ENCODE measurements at places on chromosomes 2 and 18.
A peak's percentile ranks its signal among the peaks of the same experiment; 100 is the strongest.

- no peak for DNase-seq
Observed at GRCh38 chr2:235149240-235149659, 197.4 kb downstream of the SH3BP4 start.

- DNase-seq = peak; percentile 60
Observed at GRCh38 chr2:10493634-10494281, 45.6 kb upstream of the ODC1 start.

DNA sequence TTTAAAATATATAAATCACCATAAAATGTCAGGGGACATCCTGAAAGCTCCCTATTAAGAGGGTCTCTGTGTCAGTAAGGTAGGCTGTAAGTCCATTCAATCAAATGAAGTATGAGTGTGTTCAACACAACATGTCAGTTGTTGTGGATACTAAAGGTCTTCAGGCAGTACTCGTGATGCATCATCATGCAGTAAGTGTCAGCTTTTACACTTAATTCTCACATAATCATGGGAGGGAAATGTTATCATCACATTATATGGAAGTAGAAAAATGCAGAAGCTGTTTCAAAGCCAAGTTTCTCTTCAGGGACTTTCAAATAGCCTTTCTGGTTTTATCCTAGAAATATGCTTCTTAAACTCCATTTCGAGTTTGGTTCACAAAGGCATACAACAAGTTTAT lies 477.1 kb upstream of the ID2 start:
- DNase-seq = no peak

GRCh38 chr2:72041638-72042111 lies 106.0 kb downstream of the CYP26B1 start:
- no peak for DNase-seq

DNA sequence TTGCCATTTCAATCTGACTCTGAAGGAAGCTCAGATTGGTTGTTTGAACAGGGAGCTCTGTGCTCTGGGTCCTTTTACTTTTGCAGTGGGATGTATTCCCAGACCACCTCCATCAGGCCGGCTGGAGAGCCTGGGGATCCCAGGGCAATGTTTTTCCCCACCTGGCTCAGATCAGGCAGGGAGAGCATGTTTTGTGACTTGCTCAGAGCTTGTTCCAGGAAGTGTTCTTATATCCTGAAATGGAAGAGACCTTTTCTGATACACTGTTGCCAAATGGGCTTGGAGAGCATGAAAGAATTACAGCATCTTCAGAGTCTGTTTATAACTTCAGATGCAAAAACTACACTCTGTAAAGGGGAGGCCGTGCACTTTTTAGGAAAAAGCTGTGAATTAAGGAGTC lies 56.0 kb downstream of the LIPG start:
- DNase-seq = no peak

GRCh38 chr2:46849721-46850556 lies 65.7 kb downstream of the MCFD2 start:
- no peak for DNase-seq

DNA sequence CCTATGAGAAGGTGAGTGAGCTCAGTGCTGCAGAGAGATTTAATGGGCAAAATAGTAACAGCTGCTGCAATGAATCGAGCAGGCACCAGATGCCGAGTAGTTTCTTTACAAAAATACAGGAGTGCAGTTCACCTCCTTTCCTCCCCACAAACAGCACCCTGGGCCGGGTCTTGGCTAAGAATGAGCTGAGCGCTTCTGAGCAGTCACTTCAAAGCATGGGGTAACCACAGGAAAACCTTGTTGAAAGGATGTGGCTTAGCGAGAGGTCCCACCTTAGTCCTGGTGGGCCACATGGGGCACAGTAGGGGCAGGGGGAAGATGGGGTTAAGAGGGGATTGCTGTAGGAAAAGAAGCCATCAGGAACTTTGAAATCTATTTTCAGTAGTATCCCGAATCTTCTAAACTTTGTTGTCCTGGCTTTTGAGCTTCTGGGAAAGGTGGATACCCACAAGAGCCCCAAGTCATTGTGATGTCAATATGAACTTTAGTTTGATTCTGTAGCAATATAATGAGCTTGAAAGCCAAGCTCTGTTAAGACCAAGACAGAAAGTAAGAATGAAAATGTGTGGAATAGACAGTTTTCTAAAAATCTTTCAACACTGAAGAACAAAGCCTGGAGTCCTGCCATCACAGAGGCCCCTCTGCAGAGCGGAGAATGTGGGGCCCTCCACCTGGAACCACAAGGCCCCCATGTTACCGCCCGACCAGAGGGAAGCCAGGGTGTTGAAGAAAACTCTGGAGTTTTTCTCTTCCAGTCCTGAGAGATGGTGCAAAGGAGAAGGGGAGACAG lies 101.0 kb upstream of the ZNF236 start:
- DNase-seq = no peak

DNA sequence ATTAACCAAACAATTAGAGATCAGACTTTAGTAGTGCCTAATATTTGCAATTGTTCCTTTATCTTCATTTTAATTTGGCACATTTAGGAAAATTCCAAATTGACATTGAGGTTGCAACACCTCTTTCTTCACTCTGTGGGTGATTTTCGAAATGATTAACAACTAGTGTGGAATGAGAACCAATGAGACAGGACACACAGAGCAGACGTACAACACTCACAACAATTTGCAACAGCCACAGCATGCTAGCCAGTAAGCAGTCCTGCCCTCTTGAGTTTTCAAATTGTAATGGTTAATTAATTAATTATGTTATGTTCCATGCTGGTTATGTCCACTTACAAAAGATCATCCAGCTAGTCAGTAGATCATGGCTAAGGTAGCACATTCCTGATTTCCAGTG lies 339.3 kb downstream of the LRP1B start:
- no peak for DNase-seq

- DNase-seq = no peak
Observed at GRCh38 chr2:86016581-86016980, 89.1 kb downstream of the POLR1A start.

GRCh38 chr2:47327295-47327694 lies 75.7 kb upstream of the MSH2 start:
- DNase-seq = no peak

- no peak for DNase-seq
Observed at GRCh38 chr2:70999362-70999761, 4.7 kb upstream of the TEX261 start.

DNA sequence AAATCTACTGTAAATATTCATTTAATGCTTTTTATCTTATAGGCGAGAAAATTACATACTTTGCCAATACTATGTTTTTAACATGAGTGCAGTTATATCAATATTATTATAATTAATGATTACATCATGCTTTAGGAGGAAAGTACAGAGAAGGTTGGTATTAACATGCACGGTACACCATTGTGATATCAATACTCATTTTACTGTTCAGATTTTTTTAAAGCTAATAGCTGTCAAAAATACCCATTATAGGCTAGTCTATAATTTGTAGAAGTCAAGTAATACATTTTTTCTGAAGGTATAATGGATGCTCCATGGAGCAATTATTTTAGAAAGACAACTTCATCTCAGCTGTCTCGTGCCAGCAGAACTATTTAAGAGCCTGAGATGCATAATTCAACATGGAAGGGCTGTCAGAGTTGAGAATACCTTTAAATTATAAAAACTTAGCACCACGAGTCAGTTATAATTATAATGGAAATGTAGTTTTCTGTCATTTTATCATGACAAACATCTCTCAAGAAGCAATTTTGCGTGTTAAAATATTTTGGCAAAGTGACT lies 1641.7 kb upstream of the ACVR2A start:
- DNase-seq = no peak

DNA sequence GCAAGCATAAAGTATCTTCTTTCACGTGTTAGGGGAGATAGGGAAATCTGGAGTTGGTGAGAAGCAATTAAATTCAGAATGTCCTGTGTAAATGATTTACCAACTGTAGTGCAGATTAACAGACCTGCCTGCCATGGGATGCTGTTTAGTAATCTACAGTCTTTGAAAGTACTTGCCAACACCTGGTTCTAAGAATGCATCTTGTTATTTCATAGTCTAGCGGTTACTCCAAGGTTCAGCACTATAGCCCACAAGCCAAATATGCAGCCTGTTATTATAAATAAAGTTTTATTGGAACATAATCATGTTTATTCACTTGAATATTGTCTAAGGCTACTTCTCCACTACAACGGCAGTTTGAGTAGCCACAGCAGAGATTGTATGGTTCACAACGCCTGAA lies 100.8 kb downstream of the OSBPL6 start:
- DNase-seq = no peak

GRCh38 chr18:29147944-29148343 lies 971.0 kb upstream of the CDH2 start:
- DNase-seq = no peak

- no peak for DNase-seq
Observed at GRCh38 chr18:31643003-31643402, 41.4 kb downstream of the B4GALT6 start.

DNA sequence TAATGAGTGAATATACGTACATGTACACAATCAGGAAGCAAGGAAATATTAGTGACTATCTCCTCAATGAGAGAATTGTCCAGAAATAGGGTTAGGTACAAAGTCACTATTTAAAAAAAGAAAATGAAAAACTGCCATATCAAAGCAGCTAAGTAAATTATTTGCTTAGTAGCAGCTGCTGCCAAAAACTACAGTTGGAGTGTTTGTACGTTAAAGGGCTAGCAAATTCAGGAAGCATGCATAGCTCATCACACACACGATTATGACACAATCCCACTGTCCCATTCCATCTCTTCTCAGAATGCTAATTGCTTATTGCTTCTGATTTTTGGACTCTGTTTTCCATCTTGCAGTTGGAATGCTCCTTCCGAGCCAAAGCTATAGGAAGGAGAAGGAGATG lies 2012.5 kb upstream of the LRRTM1 start:
- no peak for DNase-seq

DNA sequence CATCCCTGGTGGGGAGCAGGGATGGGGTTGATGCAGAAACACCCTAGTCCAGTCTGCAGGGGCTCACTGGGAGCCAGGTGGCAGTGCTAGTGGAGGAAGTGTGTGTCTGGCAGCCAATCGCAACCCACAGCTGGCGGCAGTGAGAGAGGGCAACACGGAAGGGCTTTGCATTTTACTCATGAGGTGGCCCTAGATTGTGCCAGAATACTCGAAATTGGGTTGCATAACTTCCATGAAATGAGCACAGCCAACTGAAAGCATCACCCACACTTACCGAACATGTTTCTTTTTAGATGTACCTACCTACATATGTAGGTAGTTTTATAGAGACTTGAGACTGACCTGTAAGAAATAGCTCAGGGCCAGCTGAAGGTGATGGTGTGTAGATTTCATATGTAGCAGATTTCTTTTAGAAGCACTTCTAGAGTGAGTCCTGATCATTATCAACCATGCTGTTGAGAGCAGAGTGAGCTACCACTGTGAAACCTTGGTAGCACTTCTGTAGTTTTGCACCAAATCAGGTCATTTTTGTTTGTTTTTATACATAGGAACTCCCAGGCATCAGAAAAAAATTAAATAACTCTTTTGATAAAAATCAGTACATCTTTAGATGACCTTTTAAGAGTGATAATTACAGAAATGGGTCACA lies 13.0 kb downstream of the IL18R1 start:
- no peak for DNase-seq

GRCh38 chr2:217932803-217933616 lies 69.8 kb downstream of the TNS1 start:
- DNase-seq = no peak
